ENCODE measurements at places on chromosomes 5 and 9.

DNA sequence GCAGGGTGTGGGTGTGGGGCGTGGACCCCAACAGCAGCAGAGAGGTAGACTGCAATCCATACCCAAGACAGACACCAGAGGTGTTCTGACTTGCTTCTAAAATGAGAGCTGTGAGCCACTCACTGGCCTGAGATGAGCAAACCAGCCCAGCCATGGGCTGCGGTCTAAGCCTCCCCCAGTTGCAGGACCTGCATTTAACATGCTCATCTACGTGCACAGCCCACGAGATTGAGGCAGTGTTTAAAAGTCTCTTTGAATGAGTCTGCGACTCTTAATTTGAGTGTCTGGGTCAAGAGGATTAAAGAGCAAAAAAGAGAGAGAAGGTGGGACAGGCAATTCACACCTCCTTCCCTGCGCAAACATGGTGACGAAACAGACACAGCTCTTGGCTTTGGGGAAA lies 5.9 kb downstream of the SURF4 start:
- no peak for DNase-seq

- no peak for DNase-seq
Observed at GRCh38 chr9:12819436-12820185, 44.8 kb downstream of the LURAP1L start.

DNA sequence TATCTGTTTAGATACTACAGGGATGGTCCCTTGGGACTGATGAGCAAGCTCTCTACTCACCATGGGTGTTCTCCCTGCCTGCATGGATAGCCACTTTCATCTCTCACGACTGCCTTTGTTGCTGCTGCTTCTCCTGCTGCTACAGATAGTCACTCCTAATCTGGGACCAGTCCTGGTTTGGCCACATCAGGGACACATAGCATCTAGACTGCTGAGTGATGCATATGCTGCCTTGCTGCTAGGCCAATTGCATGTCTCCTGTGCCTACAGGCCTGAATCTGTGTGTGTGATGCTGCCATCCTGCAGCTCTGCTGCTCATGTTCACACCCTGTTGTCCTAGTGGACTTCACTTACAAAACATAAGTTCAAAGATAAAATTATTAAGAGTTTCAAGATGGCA lies 297.1 kb downstream of the HCN1 start:
- no peak for DNase-seq

DNA sequence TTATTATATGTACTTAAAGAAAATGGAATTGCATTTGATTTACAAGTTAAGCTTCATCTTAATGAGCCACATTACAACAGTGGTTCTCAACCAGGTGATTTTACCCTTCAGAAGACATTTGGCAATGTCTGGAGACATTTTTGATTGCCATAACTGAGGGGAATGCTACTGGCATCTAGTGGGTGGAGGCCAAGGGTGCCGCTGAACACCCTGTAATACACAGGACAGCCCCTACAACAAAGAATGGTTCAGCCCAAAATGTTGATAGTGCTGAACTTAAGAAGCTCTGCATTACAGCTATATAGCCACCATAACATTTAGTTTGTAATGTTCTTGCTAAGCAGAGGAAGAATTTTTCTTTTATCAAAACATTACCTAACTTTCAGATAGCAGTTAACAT lies 103.1 kb downstream of the PAM start:
- DNase-seq: no peak

GRCh38 chr5:73706963-73707362 lies 81.0 kb downstream of the ARHGEF28 start:
- no peak for DNase-seq

DNA sequence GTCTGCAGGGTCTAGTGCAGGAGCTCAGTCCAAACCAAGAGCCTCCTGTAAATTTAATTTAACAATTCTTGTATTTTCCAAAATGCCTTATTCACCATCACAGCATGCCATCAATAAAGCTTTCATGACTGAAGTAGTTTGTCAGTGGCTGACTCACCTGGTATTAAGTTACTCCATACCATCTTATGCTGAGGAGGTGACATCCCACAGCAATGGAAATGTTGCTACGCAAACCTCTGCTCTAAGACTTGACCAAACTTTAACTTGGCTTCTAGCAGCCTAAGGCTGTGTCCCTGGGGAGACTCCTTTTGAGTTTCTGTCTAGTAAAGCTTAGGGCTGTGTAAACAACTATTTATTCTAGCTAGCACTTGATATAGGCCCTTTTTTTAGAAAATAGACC lies 1231.3 kb upstream of the CDH18 start:
- no peak for DNase-seq

DNA sequence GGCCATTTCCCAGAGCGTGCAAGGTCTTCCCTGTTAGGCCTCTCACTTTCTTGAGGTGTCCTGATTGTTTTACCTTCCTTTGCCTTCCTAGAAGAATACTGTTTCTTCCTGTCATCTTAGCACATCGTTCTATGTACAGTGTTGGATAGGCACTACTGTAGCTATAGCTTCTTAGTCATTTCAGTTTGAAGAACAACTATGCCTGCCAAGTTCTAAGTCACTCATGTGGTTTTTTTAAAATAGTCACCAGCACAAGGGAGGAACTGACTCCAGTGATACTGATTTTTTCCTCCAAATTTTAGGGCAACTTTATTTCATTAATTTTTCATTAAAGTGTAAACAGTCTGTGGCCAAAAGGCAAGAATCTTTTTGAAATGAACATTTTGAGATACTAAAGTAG lies 122.4 kb upstream of the NR5A1 start:
- no peak for DNase-seq

DNA sequence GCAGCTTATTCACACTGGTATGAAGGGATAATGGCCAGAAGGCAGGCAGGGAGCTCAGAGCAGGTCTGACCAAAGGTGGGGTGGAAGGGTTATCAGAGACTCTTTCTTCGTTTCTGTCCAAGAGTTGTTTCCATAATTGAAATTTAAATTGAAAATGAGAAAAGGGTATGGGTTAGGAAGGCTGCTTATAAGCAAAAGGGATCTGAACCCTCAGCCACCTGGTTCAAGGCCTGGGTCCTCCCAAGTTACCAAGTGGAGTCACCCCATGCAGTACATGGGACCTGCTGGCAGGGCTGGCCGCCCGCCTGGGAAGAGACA lies 17.8 kb downstream of the EEIG1 start:
- no peak for DNase-seq

GRCh38 chr5:96648023-96648422 lies 14.2 kb upstream of the CAST start:
- DNase-seq: no peak

DNA sequence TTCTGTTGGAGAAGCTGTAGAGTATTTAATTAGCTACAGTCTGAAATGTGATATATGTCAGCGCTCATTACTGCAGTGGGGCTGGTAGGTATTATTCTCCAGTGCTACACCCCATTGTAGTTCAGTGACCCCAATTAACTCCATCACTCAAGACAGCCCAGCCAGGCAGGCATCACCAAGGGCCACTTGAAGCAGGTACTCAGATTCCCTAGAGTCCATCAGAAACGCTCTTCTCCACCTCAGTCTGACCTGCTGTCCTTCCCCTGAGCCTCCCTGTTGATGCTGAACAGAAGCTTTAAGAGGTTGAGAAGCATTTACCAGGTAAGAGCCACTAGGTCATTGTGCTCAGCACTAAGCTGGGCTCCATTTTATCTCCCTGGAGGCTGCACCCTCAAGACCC lies 71.8 kb downstream of the GALNT10 start:
- no peak for DNase-seq

DNA sequence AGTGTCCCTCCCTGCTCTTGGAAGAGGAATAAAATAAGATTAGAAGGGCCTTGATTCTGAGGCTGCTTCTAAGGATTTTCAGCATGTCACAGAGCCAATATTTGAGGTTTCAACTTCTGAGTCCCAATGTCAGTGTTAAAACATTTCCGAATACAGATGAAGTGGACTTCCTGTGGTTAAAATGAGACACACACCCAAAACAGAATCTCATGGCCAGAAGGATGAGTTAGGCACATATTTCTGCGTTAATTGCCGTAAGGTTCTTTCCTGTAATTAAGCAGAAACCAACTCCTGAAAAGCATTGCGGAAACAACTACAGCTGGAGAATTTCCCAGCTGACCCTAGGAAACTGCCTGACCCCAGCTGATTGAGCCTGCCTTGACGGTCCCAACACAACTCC lies 10.4 kb upstream of the ZNF354B start:
- no peak for DNase-seq

DNA sequence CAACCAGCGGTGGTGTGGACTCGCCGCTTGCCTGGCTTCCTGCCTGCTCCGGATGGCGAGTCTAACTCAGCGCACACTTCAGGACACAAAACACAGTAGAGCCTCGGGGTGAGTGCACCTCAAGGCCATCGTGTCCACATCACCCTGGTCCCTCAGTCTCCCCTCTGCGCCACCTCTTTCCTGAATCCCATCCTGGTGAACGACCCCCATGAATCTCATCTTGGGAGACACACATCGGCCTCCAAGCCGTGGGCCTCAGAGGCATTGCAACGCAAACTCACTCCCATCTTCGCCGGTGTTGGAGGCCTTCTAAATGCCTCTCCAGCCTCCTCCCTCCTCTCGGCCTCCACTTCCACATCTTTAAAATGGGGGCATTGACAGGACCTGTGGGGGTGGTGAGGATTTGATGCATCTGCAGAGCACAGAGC lies 124.3 kb downstream of the COL23A1 start:
- DNase-seq: no peak

GRCh38 chr9:105333811-105334210 lies 89.4 kb downstream of the SLC44A1 start:
- no peak for DNase-seq

- DNase-seq: no peak
Observed at GRCh38 chr9:14532456-14533115, 160.6 kb downstream of the ZDHHC21 start.

GRCh38 chr9:70390933-70391341 lies 23.5 kb downstream of the KLF9 start:
- no peak for DNase-seq

DNA sequence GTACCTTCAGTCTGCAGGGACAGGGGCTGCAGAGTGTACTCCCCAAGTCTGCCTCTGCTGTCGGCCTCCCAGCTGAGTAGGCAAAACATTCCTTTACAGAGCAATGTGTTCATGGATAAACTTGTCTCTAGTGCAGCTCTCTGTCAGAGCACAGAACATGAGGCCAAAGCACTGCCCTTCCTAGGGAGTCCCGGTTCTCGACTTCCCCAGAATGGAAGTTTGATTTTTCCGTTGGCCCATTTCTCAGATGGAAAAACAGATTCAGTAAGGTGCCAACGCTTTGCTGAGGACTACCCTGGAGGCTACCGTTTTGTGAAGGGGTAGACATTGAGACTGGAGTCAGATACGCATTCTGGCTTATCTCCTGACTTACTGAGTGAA lies 422 bp upstream of the TRIM32 start:
- no peak for DNase-seq

- DNase-seq: no peak
Observed at GRCh38 chr9:35470894-35471293, 19.0 kb upstream of the RUSC2 start.

DNA sequence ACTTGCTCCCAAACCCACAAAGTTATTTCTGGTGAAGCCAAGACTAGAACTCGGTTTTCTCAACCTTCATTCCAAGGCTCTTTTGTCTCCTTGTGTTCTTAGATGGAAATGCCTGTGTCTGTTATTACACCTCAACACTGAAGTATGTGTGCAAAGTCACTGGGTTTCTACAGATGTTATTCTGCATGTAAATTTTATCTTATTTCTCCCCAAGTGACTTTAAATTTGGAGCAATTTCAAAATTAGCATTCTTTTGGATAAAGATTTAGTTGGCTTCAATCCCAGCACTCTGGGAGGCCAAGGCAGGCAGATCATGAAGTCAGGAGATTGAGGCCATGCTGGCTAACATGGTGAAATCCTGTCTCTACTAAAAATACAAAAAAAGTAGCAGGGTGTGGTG lies 104.4 kb upstream of the GNA14 start:
- DNase-seq: no peak

GRCh38 chr9:133160742-133161546 lies 2.8 kb downstream of the GBGT1 start:
- no peak for DNase-seq
